ENCODE measurements at places on chromosomes 3 and 15.

- no peak for DNase-seq
These were observed 4.2 kb downstream of the PLCL2 start for GRCh38 chr3:16888785-16889607.

- DNase-seq: no peak
These were observed 572.3 kb downstream of the MAGI1 start for GRCh38 chr3:65466300-65466988.

DNA sequence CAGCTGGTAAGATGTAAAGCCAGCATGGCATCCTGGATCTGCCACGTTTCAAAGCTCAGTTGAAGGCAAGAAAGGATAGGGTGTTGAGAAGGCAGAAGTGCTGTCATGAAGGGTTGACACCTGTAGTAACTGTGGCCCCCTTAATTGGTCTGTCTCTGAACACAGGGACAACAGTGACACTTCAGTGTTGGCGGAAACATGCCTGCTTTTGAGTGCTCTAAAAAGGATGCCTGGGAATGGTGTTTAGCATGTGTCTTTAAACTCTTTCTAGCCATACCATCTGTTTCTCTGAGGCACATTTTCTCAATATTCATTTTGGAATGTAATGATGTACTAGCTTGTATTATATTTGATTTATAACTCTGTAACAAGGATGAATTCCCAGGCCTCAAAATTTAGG is 42.1 kb downstream of the PLS1 start:
- DNase-seq: no peak

GRCh38 chr3:32154205-32154579 is 47.8 kb downstream of the GPD1L start:
- DNase-seq: no peak

- no peak for DNase-seq
These were observed 941.3 kb downstream of the DIPK2A start for GRCh38 chr3:144912968-144913367.

- DNase-seq: no peak
These were observed 41.5 kb downstream of the IDH2 start for GRCh38 chr15:90060797-90061196.

GRCh38 chr3:21744793-21745192 is 6.2 kb downstream of the ZNF385D start:
- no peak for DNase-seq

DNA sequence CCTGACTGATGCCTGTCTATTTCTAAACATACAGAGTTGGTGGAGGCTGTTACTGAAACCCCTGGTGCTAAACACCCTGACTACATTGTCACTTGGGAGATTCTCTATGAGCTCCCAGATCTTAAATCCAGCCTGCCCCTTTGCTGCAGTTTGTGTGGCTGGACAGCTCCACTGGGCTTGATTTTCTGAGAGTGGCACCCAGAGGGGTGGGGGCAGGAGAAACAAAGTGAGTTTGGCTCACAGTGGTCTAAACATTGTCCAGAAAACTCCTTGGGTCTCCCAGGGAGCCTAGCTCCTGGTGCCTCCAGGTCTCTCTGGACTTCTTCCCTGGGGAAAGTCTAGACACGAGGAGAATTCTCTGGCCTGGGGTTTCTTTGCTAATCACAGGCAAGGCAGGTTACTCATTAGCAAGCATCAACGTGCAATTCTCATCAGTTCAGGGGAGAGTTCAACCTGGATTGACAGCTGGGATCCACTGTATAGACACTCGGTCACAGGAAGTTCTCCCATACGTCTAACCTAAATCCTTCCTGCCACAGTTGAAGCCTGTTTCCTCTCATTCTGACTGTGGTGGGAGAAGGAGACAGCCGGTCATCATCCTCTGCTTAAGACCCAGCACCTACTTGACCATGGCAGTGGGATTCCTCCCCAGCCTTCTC is 7.1 kb upstream of the DLL4 start:
- no peak for DNase-seq

DNA sequence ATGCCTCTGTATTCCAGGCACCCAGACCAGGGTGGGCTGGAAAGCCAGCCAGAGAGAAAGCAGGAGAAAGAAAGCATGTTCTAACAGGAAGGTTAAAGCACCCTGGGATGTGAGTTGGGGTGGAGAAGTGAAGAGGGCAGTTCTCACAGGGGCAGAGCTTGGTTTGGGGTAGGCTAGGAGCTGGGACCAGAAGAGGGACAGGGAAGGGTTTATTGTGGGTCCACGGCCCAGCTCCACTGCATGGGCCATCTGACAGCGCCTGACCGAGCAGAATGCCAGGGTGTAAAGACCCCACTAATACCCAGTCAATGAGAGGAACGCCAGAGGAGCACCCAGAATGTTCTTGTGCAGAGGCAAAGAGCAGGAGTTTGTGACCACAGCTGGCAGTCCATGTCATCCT is 27.1 kb upstream of the MAGEF1 start:
- DNase-seq: no peak
